ENCODE measurements at places on chromosomes 3 and 15. TPM values are rescaled to one million over a fixed set of nuclear protein-coding genes. Genes with fewer than 3 reads are reported as not detected.

Gene ZSCAN29
- total RNA-seq, result 8.8 TPM

Gene RASL12
- total RNA-seq, result 0.18 TPM

Gene SSUH2
- 0.60 TPM for total RNA-seq

Gene ENTPD3
- total RNA-seq, result 0.03 TPM

Gene CHRM5
- total RNA-seq, result 0.06 TPM

Gene ARIH1
- 68.6 TPM for total RNA-seq

Gene HAPLN3
- 25.3 TPM for total RNA-seq

Gene CDC25A
- total RNA-seq, result 8.9 TPM

Data from A549 treated with AZD2906 at 1 μM for 4 hours (cell line).